RWPE1 (cell line): ENCODE measurements at places on chromosomes 5 and 9.

DNA sequence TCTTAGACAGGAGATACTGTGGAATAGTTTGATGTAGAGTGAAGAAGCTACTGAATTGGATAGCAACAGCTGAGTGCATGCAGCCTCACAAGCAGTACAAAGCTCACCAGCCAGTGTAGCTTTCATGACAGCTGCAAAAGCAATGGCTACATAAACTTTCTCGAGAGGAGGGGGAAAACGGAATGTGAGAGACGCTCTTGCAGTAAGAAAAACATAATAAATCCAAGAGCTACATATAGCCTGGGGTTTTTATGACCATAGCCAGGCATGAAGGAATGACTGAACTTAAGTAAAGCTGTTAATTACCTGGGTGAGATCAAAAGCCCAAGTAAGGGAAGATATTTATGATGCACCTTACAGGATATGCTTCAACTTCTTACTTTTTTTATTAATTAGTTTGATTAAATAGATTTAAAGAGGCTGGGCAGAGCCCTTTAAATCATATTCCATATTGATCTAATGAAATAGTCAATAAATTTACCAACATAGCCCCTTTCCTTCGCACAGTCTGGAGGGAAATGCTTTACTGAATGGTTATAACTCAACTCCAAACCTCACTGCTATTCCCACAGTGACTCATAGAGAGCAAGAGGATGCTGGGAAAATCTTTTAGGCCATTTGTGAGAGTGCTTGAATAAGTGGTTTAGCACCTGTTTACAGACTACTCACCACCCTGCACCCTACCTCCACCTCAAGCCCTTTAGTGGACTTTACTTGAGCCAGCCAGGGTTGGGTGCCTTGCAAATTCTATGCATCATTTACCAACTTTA, 407.2 kb upstream of the CLINT1 start:
- no peak for DNase-seq

DNA sequence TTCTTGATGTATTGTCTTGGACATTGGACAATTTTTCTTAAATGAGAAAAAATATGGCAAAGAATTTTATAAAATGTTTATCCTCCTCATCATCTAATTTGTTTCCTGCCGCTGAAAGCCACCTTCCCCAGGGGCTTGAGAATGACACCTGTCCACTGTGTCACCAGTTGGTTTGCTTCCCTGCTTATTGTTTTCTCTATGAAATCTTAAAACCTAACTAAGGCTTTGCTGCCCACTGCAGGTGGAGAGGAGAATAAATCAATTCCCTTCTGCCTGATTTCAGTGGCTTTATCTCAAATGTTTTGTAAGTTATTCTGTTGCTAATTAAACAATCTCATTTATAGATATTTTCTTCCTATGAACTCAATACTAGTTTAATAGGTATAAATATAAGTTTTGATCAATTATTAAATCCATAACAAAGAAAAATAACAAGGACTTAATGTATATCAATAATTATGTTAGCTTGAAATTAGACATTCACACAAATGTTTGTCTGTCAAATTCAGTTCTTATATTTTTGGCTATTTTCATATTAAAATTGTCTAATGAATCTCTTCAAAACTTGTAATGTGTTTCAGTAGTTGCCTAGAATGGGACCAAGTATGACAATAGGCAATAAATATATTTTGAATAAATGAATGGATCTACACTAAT, 822.5 kb downstream of the PTPRD start:
- peak; percentile 0 for DNase-seq

DNA sequence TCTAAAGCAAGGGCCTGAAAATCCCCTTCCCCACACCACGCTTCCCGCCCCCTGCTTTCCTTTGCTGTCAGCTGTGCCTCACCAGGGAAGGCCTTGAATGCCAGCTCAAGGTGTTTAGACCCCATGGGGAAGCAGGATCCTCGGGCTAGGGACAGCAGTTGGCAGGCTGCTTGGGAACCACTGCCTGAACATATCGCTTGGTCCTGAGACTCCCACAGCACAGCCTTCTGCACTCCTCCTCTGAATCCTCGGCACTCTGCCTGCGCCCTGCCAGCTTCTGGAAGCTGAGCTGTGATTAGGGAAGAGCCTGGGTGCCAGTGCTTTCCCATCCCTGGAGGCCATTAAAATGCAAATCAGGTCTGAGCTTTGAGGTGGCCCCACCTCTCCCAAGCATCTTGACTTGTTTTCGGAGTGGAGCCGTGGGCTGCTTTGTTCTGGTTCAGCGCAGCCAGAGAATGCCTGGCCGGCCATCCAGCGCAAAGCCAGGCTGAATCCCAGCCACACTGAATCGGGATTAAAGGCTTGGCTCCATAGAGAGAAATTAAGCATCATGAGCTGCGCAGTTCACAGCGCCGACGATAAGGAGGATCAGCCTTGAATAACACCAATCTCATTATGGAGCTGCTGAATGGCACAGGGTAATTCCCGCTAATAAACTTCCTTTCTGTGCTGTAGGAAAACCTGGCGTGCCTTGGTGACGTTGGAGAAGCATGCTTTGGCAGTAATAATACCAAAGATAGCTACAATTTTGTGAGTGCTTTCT, 40.0 kb downstream of the AMBP start:
- DNase-seq = no peak

DNA sequence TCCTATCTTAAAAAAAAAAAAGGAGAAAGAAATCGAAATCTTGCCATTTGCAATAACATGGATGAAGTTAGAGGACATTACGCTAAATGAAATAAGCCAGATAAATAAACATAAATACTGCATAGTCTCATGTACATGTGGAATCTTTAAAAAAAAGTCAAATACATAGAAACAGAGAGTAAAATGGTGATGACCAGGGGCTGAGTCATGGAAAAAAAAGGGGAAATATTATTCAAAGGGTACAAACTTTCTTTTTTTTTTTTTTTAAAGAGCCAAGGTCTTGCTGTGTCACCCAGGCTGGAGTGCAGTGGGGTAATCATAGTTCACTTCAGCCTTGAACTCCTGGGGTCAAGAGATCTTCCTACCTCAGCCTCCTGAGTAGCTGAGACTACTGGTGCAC, 310.1 kb downstream of the ZNF608 start:
- DNase-seq = no peak

GRCh38 chr5:33827885-33828284, 63.9 kb downstream of the ADAMTS12 start:
- DNase-seq = no peak

DNA sequence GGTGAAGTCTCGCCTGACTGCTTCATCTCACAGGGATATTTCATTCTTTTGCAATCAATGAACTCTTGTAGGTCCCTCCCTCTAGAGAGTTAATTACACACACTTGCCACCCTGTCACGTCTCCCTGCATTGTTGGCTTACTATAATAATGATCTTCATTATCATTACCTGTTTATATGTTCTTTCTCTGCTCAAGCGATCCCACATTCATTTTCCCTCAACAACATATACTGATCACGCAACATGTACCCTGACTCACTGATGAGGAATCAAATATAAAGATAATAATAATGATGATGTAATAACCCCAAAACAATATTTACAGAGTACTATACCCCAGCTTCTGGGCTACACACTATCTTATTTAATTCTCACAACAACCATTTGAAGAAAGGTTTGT, 88.5 kb downstream of the FEM1C start:
- DNase-seq = no peak

DNA sequence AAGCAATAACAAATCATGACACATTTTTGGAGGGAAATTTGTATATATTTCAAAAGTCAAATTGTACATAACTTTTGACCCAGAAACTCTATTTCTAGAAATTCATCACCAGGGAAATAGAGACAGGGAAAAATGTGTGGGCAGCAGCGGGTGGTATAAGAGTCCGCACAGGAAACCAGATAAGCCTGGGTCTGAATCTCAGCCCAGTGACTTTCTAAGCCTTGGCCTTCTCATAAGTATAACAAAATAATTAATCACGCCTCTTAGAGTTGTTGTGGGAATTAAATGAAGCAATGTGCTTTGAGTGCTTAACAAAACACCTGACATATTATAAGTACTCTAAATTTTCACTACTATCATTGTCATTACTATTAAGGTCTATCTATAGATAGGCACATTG, 149.2 kb upstream of the DAP start:
- no peak for DNase-seq

GRCh38 chr9:19994296-19994695, 205.5 kb upstream of the SLC24A2 start:
- DNase-seq = peak; percentile 63

- DNase-seq = no peak
Observed at GRCh38 chr5:153610811-153611210, 120.3 kb downstream of the GRIA1 start.

DNA sequence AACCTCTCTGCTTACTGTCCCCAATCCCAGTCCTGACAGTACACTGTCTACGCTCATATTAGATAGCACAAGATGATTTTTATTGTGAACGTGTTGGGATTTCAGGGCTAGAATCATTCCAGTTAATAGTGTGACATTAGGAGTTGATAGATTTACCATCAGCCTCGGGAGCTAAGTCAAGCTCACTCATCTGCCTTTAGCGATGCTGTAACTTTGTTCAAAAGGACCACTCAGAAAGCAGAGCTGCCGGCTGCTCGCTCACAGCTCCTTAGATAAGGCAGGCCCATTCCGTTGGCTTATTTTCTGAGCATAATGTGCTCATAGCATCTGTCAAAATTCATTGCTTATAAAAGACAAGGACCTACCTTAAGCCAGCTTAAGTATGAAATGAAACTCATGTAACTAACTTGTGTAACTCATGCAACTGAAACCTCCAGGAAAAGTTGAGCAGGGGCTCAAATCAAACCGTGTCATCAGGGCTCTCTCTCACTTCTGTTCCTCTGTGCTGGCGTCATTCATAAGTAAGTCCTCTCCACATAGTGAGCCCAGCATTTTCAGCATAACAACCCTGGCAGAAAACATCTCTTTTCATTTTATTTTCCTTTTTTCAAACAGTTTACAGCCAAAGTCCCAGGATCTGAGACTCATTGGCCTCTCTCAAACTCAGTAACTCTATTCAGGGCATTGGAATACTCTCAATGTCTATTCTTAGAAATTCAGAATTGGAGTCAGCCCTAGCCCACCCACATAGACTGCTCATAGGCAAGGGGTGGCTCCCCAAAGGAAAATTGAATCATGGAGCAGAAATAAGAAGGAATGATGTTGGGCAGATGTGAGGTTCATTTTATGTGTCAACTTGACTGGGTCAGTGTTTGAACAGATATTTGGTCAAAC, 208.8 kb downstream of the MAN2A1 start:
- DNase-seq = no peak

- no peak for DNase-seq
Observed at GRCh38 chr5:6264394-6264793, 114.0 kb downstream of the MED10 start.

DNA sequence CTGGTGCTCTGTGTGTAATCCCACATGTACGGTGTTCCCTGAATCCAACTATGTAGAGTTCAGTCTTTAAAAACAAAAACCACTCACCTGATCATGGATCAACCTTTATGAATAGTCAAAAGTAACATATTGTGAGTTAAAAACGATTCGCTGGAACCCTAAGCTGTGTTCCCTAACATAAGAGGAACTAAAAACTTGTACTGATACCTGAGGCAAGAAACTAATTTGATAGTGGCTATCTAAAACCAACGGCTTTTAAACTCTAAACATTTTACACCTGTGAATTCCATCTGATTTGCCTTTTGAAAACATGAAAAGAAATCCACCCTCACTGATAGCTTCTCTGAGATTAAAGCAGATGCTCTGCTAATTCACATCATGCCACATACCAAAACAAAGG, 101.5 kb downstream of the DEPDC1B start:
- DNase-seq = no peak

GRCh38 chr5:178165581-178165980, 11.9 kb upstream of the NHP2 start:
- no peak for DNase-seq

- no peak for DNase-seq
Observed at GRCh38 chr5:123264394-123264793, 158.8 kb downstream of the CEP120 start.

DNA sequence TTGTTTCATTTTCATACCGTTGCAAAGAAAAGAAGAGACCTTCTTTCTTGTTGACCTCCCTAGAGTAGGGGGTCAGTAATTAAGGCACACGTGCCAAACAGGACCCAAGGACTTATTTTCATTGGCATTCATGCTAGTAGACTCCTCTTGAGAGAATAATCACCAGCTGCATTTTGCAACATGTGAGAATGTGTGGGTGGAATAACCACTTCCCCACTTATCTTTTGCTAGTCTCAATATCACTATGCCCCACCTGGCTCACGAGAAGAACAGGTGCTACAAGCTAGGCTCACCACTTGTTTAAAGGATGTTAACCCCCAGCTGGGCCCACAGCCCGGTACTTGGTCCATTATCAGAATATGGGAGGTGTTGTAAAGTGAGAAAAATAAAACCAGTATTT, 460.7 kb upstream of the MEF2C start:
- no peak for DNase-seq

- no peak for DNase-seq
Observed at GRCh38 chr9:137710704-137711103, 91.9 kb downstream of the EHMT1 start.

DNA sequence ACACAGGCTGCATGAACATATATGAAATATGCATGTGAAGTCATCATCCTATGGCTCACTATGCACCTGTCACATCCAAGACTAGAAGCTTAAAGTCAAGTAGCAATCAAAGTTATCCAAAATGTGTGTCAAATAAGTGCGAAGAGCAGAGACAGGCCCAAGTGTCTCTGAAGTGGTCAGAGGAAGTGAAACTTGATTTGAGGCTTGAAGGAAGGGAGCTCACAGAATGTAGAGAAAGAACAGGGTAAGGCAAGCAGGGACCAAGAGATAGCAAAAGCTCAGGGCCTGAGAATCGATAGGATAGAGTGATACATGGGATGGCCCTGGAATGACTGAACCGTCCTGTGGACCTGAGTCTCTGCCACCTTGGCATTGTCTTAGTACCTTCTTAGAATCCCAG, 274.3 kb upstream of the TRPC7 start:
- DNase-seq = no peak
